ENCODE measurements at places on chromosomes 4 and X.

- DNase-seq = no peak
Measured at GRCh38 chr4:167509551-167509950, 275.3 kb upstream of the SPOCK3 start.

- no peak for DNase-seq
Measured at GRCh38 chrX:111010111-111010510, 85.9 kb upstream of the PAK3 start.

- DNase-seq = no peak
Measured at GRCh38 chr4:6423575-6423974, 48.8 kb downstream of the PPP2R2C start.

DNA sequence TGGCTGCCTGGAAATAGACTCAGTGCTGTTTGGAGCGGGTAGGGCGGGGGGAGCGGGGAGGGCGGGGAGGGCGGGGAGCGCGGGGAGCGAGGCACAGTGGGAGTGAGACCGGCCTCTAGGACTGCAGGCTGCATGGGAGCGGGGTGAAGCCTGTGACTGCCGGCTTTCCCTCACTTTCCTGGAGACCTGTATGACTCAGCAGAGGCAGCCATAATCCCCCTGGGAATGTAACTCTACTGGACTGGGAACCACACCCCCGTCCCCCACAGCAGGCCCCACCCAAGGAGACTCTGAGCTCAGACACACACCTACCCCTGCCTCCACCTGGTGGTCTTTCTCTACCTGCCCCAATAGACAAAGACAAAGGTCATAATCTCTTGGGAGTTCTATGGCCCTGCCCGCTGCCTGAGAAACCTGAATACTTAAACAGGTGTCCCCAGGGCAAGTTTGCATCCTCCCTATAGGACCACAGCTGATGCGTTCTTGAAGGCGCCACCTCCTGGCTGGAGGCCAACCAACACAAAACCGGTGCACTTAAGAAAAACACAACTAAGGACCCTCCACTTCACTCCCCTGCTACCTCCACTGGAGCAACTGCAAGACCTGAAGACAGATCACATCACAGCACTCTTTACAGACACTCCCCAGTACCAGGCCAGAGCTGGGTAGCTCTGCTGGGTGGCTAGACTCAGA, 18.0 kb downstream of the HDAC8 start:
- no peak for DNase-seq

DNA sequence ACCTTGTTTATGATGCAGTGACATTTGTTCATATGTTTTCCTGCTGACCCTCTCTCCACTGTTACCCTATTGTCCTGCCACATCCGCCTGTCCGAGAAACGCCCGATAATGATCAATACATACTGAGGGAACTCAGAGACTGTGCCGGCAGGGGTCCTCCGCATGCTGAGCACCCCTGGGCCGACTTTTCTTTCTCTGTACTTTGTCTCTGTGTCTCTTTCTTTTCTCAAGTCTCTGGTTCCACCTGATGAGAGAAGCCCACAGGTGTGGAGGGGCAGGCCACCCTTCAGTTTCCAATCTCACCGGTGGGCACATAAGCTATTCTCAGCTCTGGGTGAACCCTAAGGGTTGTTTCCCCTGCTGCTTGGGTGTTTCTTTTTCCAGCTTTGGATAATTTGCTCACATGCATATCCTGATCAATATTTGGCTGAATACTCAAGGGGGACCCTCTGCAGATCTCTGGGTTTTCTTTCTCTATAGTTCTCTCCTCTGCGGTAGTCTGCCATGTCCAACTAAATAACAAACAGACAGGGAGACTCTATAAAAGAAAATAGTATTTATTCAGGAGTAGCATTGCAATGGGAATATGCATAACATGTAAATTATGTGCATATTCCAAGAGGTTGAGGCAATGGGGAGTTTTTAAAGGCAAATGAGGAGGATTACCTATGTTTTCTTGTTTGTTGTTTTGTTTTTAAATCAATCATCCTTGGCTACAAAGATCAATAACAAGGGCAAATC, 97.2 kb downstream of the CEP44 start:
- no peak for DNase-seq

GRCh38 chr4:140130677-140131076, 23.3 kb downstream of the MAML3 start:
- DNase-seq = no peak

- DNase-seq = no peak
Measured at GRCh38 chr4:10299601-10300000, 157.6 kb downstream of the ZNF518B start.

DNA sequence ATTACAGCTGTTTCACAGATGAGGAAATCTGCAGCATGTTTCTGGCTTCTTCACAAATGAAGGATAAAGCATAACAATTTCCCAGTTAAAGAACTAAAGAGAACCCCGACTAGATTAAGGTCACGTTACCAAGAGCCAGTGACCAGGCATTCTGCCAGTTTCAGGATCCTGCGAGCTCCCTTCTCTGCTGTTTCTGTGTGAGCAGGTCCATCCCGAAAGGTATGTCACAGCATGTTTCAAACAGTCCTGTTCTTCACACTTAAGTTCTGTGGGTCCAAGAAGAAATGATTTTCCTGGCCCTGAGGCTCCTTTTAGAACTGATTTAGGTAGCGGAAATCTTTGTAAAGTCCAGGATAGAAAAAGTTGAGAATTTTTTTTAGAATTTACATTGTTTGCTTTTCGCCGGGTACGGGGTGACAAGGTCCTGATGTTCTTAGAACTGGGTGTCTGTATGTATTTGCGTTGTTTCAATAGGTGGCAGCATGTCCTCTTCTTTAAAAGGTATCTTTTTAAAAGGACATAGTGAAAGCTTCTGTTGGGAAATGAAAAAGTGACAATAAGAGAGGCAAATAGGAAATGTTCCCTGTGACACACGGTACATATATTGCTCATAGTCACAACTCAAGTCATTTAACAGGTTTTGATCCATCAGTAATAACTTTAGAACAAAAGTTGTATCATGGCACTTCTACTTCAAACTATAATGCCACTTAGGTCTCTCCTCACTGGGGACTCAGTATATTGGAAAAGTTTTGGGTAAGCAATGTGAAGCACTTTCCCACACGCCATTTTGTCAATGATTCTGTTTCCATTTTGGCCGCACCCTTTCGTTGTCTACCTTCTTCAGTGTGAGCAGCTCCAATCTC, 18.4 kb downstream of the IL21 start:
- DNase-seq = no peak

DNA sequence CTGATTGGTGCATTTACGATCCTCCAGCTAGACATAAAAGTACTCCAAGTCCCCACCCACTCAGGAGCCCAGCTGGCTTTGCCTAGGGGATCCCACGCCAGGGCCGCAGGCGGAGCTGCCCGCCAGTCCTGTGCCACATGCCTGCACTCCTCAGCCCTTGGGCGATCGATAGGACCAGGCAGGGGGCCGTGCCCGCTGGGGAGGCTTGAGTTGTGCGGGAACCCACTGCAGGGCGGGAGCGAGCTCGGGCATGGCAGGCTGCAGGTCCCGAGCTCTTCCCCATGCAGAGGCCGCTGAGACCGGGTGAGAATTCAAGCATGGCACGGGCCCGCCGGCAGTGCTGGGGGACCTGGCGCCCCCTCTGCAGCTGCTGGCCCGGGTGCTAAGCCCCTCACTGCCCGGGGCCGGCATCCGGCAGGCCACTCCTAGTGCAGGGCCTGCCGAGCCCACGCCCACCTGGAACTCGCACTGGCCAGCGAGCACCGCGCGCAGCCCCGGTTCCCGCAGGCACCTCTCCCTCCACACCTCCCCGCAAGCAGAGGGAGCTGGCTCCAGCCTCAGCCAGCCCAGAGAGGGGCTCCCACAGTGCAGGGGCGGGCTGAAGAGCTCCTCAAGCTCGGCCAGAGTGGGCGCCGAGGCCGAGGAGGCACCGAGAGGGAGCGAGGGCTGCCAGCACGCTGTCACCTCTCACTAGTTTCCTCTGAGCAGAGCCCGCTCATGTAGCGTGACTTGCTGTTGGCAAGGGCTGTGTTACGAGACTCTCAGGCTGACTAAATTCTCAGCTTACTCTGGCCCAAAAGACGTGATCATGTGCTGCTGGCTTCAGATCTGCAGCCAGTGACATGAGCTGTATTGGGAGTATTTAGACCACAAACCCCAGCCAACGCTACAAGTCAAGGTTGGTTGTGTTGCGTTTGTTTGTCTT, 87.5 kb downstream of the TRAPPC11 start:
- no peak for DNase-seq

GRCh38 chr4:86452924-86453531, 93.2 kb upstream of the MAPK10 start:
- DNase-seq = no peak

DNA sequence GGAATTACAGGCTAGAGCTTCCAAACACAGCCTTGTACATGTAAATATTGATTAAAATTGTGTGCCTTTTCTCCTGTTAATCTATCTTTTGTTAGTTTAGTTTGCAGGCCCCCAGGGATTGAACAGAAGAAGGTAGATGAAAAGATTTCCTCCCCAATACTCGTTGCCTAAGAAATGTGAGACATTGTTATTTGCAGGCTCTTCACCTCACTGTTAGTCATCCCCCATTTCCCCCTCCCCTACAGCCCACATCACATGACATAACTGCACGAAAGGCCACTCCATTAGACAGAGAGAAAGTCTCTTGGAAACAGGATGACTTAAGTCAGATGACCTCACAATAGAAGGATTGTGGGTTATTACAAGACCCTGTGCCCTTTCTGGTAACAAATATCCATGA, 13.3 kb upstream of the MID1 start:
- no peak for DNase-seq

- DNase-seq = no peak
Measured at GRCh38 chr4:123585111-123585510, 188.5 kb downstream of the SPRY1 start.

DNA sequence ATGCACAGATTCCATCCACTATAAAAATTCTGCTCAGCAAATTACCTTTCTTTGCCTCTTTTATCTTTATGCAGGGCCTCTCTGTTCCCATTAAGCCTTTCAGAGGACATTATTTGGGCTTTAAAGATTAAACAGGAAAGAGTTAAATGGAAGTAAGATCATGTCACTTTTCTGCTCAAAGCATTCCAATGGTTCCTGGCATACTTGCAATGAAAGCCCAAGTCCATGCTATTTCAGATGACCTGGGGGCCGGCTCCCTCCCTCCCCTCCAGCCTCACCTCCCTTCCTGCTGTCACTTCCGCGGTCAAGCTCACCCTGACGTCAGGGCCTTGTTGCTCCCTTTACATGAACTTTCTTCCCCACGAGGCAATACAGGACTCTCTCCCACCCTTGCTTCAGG, 125.5 kb downstream of the C4orf51 start:
- DNase-seq = no peak

- DNase-seq = no peak
Measured at GRCh38 chr4:59945277-59945676, 1254.8 kb upstream of the ADGRL3 start.

GRCh38 chr4:2363951-2364653, 54.3 kb downstream of the ZFYVE28 start:
- no peak for DNase-seq

- DNase-seq = no peak
Measured at GRCh38 chr4:87521757-87522374, 7.3 kb downstream of the SPARCL1 start.

DNA sequence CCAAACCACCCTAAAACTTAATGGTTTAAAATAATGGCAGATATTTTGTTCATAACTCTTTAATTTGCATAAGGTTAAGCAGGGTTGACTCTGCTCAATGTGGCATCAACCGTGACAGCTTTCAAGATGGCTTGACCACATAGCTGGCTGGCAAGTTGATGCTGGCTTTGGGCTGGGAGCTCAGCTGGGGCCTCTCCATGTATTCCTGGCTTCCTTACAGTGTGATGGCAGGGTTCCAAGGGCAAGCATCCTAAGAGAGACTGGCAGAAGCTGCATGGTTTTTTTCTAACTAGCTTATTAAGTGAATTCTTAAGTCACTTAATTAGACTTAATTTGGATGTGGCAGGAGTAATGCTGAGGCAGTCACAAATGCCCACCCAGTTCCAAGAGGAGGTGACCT, 4.5 kb downstream of the RP2 start:
- no peak for DNase-seq

DNA sequence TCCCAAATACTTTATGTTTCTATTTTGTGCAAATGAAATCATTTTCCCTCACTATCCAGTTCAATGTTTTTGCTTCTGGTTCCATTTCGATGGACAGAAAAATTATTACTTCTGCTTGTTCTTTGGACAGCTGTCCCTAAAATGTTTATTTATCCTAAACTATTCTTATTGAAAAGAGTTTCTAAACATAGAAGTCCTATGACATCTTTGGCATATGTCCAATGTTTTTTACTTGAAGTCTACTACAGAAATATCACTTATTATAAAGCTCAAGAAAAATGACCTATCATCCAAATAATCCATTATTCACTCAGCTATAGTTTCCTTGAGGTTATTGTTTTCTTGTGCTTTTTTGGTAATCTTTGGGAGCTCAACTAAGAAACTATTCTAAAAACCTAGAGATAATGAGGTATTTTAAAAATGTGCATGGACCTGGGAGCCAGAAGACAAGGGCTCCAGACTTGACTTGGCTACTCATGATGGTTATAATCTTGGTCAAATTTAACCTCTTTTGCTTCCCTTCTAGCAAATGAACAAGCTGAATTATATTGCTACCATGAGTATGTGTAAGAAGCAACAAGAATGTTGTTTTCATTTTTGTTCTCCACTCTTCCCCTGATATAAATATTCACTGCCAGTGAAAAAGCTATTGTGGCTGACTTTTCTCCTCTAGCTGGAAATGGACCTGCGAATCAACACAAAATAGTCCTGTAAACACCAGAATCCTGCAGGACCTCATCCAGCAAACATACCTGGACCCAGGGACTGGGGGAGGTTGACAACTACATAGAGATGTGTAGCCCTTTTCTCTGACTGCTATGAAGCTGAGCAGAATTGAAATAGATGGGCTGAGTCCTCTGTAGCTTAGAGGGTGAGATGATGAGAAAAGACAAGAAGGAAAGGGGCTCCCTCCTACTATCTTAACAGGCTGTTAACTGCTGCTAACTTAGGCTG, 137.4 kb downstream of the FRYL start:
- DNase-seq = no peak

- DNase-seq = no peak
Measured at GRCh38 chr4:166091912-166092510, 219.0 kb downstream of the TLL1 start.

DNA sequence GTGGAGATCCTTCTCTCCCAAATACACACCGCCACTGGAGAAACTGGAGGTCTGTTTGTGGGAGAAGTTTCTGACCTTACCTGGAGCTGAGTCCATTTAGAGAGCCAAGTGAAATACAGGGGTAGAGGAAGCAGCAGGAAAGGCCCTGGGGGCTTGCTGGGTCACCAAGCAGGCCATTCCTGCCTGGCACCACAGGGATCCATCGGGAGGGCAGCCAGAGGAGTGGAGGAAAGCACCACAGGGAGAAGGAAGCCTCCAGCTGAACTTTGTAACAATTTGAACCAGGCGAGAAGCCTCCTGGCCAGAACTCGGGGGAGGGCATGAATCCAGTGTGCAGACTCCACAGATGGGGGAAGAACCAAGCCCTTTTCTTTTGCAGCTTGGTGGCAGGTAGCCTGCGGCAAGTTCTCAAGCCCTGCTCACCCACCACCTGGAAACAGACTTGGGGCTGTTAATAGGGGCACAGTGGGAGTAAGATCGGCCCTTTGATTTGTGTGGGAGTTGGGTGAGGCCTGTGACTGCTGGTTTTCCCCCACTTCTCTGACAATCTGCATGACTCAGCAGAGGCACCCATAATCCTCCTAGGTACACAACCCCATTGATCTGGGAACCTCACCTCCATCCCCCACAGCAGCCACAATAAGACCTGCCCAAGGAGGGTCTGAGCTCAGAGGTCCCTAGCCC, 94.6 kb downstream of the IRS4 start:
- DNase-seq = no peak

- no peak for DNase-seq
Measured at GRCh38 chr4:112865443-112865842, 184.0 kb upstream of the ANK2 start.
